Mesothelial cell of epicardium (in vitro differentiated cells): ENCODE measurements at places on chromosomes 5 and 9.

DNA sequence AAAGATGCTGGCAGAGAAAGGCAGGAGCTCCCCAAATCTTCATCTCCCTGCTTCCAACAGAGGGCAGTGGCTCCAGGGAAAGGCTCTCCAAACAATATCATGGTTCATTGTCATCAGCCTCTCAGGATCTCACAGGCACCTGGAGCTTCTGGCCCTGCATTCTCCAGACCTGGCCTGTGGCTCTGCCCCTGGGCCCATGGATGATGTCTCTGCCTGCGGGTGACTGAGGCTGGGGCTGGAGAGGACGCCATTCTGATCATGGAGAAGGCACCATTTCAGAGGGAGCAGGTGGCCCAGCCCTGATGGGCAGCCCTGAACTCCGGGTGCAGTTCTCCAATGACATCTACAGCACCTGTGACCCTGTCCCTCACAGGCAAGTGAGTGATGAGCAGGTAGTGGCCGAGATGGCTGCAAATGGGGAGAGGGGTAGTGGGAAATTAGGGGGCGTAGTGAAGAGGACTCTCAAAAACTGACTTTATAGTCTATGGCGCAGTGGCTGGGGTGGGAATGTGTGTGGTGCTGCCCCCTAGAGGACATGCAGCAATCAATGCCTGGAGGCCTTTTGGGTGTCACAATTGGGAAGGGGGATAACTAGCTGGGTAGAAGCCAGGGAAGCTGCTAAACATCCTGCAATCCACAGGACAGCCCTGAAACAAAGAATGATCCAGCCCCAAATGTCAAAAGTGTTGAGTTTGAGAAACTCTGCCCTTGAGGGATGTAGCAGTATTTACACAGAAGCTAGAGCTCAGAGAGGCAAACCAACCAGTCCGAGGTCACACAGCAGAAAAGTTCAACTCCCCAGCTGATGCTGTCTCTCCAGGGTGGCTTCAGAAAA lies 3.2 kb downstream of the SH3PXD2B start:
- H3K36me3 ChIP-seq, result peaks cover 5% of the 10 kb centered on the region
- peak overlapping the region; percentile 3 for H3K4me3 ChIP-seq
- no peak for DNase-seq
- H3K4me1 ChIP-seq, result peaks cover 41% of the 10 kb centered on the region

DNA sequence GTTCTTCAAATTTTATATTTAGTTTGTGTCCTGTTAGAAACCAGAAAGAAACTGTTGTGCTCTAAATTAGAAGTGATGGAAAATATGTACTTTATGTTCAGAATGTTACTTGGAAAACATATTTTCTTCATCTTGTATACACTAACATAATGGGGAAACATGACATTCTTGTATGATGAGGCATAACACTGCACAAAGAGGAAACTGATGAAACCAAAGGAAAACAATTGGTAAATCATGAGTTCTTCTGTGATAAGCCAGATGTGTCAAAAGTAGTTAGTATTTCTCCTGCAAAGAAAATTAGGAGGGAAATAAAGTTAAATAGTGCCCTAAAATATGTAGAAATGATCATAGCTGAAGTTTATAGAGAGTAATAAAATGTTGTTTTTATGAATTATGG lies 111.1 kb upstream of the FBN2 start:
- no peak overlapping the region for H3K4me3 ChIP-seq
- no peak overlapping the region for H3K27ac ChIP-seq
- peaks cover 8% of the 10 kb centered on the region for H3K36me3 ChIP-seq
- DNase-seq, result no peak
- H3K27me3 ChIP-seq, result no peaks in the 10 kb centered on the region
- peaks cover 33% of the 10 kb centered on the region for H3K4me1 ChIP-seq

- H3K4me3 ChIP-seq, result no peak within 1 kb of the TSS
- H3K27ac ChIP-seq, result no peak within 1 kb of the TSS
- no peak for DNase-seq
- H3K27me3 ChIP-seq, result no peaks in the 10 kb centered on the region
Measured at GRCh38 chr9:114930056-114930812, at the start of gene TNFSF8. TNFSF8 (minus strand) TSS chr9:114930591; CDS start chr9:114930303, 288 bp downstream.

- no peak for DNase-seq
- H3K27ac ChIP-seq, result no peak overlapping the region
- no peaks in the 10 kb centered on the region for H3K4me1 ChIP-seq
- H3K4me3 ChIP-seq, result no peak overlapping the region
- no peaks in the 10 kb centered on the region for H3K27me3 ChIP-seq
Measured at GRCh38 chr5:147989239-147989638, 74.5 kb upstream of the SPINK5 start.

GRCh38 chr9:95845751-95846150 lies 29.7 kb upstream of the ERCC6L2 start:
- no peak for DNase-seq
- H3K4me3 ChIP-seq, result no peak overlapping the region
- peaks cover 23% of the 10 kb centered on the region for H3K36me3 ChIP-seq
- no peaks in the 10 kb centered on the region for H3K27me3 ChIP-seq
- no peak overlapping the region for H3K27ac ChIP-seq
- H3K4me1 ChIP-seq, result no peaks in the 10 kb centered on the region

DNA sequence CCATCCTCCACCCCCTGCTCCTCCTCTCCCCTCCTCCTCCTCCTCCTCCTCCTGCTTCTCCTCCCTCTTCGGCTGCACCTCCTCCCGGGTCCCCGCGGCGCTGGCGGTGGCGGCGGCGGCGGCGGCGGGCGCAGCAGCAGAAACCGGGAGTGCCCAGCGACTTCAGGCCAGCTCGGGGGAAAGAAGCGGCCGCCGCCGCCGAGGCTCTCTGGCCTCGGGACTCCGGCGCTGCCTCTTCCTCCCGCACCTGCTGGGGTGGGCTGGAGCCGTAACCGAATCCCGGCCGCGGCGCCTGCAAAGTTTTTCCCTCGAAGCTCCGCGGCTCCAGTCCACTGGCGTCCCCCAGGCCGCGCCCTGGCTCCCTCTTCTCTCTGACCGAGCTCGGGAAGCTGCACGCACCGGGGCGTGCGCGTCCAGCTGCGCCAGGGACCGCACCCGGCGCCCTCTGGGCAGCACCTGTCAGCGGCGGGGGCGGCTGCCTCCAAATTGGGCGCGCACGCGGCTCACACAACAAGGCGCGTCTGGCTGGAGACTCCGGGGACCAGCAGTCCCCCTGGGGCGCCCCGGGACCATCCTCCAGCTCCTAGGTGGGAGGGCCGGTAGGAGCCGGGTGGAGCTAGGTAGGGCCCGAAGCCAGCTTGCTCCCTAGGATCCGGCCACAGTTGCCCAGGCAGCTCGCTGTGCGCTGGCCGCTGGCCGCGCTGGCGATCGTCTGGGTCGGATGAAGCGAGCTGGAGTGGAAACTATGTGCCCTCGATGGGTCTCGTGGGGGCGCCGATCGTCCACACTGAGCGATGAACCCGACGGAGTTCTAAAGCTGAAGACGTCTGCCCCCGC lies at the start of gene MCTP1:
MCTP1 (minus strand) TSS at position 523 of the 837 bp plus-strand sequence.
- H3K4me3 ChIP-seq, result peak within 1 kb of the TSS; percentile 77
- H3K36me3 ChIP-seq, result no peaks in the 10 kb centered on the region
- peak within 1 kb of the TSS; percentile 69 for H3K27ac ChIP-seq
- H3K27me3 ChIP-seq, result peaks cover 67% of the 10 kb centered on the region
- H3K4me1 ChIP-seq, result peaks cover 29% of the 10 kb centered on the region
- DNase-seq, result peak; percentile 35

DNA sequence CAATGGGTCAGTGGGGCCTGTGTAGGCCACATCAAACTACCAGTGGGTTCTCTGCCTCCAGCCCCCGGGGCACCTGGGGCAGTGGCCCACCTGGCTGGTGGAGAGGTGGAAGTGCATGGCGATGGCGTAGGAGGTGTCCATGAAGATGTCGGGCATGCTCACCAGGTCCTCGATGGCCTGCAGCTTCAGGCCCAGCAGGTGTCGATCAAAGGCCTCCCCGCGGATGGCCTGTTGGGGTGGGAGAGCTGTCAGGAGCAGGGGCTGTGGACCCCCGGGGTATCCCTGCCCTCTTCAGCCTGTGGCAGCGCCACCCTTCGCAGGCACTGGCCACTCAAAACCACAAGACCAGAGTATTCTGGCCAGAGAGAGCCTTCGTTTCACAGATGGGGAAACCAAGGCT lies 14.7 kb downstream of the CRAT start:
- H3K27me3 ChIP-seq, result no peaks in the 10 kb centered on the region
- H3K36me3 ChIP-seq, result peaks cover 9% of the 10 kb centered on the region
- no peaks in the 10 kb centered on the region for H3K4me1 ChIP-seq
- H3K4me3 ChIP-seq, result no peak overlapping the region

GRCh38 chr5:190366-191035 lies 794 bp upstream of the LRRC14B start:
- no peak overlapping the region for H3K27ac ChIP-seq
- no peak for DNase-seq
- H3K27me3 ChIP-seq, result no peaks in the 10 kb centered on the region
- no peaks in the 10 kb centered on the region for H3K36me3 ChIP-seq
- peaks cover 8% of the 10 kb centered on the region for H3K4me1 ChIP-seq
- H3K4me3 ChIP-seq, result no peak overlapping the region
